NCI-H1930 (cell line): ENCODE measurements at places on chromosomes 11 and 22.
A peak's percentile ranks its signal among the peaks of the same experiment; 100 is the strongest.

DNA sequence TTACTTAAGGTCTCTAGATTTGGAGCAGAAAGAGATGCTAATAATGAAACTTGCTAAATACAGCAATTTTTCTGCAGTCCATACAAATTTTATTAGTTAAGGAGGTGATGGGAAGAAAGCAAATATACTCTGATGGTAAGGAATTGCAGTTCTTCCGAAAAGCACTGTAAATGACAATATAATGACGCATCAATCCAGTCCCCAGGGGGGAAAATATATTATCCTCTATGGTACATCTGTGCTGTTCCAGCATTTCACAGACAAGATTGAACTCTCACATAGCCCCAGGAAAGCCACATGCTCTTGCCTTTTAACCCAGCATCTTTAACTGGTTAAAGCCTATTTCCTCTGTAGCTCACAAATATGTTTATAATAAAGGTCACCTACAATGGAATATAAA lies 416.6 kb upstream of the CCDC90B start:
- DNase-seq = no peak

- no peak for DNase-seq
These were observed 33.9 kb upstream of the FJX1 start for GRCh38 chr11:35584321-35584720.

GRCh38 chr22:44028091-44028490 lies 4.0 kb downstream of the PARVB start:
- no peak for DNase-seq

DNA sequence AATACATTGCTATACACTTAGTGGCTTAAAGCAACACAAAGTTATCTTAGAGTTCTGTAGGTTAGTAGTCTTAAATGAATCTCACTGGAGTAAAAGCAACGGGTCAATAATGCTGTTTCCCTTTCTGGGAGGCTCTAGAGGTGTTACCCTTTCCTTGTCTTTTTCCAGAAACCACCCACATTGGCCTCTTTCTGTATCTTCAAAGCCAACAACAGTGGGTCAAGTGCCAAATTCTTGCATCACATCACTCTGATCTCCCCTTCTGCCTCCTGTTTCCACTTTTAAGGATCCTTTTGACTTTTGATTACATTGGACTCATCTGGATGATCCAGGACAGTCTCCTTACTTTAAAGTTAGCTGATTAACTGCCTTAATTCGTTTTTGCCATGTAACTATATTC lies 93.6 kb downstream of the DDX10 start:
- no peak for DNase-seq

GRCh38 chr11:831118-831864 lies 1.5 kb upstream of the CD151 start:
- DNase-seq = no peak

DNA sequence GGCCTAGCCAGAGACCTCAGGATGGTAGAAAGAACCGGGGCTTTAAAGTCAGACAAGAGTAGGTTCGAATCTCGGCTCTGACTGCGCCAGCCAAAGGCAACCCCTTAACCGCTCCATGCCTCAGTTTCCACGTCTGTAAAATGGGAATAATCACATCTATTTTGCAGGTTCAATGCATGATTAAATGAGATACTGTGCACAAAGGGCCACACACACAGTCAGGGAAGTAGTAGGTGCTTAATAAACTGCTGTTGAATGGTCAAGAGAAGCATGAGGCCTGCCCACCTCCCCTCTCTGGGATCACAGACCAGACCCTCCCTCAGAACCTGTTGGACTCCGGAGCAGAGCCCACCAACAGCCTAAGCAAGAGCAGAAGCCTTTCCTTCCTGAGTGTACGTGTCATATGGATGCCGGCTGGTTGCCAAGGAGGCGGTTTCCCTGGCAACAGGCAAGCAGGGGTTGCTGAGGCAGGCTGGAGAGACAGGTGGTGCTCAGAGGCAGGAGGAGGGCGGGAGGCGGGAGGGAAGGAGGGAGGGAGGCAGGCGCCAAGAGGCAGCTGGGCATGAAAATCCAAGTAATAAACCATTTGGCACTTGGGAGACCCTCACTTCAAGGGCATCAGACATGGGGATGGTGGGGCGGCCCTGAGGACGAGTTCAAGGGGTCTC lies 43.9 kb downstream of the NFAM1 start:
- peak; percentile 67 for DNase-seq

GRCh38 chr11:96317985-96318384 lies 25.0 kb downstream of the MAML2 start:
- DNase-seq = no peak

DNA sequence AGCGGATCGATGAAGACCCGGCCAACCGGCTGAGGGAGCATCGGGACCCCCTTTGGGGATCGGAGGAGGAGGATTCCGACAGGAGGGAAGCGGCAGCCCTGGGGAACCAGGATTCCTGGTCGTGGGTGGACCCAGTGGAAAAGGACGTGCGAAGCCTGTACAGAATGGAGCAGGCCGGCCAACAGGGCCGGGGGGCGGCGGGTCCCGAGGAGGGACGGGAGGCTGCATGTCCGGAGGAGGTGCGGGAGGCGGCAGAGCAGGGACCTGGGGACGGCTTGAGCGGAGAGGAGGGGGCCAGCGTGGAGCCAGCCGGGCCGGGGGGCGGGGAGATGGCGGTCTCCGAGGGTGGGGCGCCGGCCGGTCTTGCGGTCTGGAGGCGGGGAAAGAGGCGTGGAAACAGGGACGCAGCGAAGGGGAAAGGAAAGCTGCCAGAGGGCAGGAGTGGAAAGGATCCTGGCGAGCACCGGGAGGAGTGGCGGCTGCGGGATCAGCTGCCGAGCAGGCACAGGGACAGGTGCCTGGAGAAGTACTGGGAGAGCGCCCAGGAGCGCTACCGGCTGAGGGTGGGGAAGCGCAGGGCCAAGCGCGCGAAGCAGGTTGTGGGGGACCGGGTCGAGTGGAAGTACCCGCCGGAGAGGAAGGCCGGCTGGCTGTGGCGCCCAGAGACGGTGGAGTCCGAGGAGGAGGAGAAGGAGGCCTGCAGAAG lies at the start of gene ANO5:
ANO5 (plus strand) TSS at position 444 of the 706 bp plus-strand sequence. CDS start 408 bp downstream, outside the sequence.
- peak; percentile 67 for DNase-seq

DNA sequence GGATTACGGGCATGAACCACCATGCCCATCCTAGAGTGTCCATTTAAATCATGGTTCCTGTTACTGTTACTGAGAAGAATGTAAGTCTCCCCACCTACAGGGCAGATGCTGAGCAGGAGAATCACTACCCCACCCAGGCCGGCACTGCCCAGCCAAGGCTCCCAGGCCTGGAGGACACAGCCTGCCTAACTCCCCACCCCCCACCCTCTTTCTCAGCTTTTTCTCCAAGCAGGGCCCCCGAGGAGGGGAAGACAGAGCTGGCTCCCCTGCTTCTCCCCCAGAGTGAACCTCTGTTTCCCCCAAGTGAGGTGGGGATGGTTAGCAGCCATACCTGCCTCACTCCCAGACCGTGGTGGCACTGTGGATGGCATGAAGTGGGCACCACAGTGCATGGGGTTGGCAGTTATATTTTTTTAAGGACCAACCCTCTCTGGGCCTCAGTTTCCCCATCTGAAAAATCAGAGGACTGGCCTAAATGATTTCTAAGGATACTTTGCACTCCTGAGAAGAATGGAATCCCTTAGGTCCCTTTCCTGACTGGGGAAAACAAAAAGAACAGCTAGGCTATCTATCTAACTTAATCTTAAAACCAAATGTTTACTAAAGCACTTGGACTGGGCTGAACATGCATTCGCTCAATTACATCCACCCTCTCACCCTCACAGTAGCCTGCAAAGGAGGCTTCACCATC lies 5.0 kb downstream of the CBX7 start:
- no peak for DNase-seq

DNA sequence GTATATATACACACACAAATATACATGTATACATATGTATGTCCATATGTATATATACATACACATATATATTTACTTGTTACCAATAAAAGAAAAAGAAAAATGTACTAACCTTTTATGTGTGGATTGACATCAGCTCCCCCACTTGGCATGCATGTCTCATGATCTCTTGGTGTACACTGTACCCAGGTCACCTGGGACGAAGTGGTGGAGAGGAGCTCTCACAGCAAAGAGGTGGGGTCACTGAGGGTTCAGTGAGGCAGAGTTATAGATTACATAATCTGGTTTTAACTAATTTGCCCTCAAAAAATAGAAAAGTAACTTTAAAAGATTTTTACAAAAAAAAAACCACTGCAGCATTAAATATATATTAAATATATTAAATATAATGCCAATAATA lies 15.5 kb upstream of the USP47 start:
- DNase-seq = no peak

DNA sequence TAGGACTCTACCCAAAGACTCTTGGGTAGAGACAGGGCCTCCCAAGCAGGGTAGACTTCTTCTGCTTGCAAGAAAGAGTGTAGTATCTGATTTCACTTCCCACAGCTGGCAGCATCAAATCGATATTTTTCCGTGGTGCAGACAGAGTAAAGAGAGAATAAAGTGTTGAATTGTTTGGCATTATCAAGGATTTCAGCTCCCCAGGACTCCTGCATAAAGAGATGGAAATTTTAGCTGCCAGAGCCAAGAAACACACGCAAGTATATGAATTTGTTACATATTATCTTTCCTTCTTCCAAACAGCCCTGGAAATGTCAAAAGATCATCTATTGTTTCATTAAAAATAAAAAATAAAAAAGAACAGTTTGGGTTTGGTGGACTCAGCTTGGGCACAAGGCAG lies 136.8 kb downstream of the PKNOX2 start:
- no peak for DNase-seq

GRCh38 chr11:134349109-134349801 lies 17.5 kb downstream of the GLB1L2 start:
- DNase-seq = no peak

DNA sequence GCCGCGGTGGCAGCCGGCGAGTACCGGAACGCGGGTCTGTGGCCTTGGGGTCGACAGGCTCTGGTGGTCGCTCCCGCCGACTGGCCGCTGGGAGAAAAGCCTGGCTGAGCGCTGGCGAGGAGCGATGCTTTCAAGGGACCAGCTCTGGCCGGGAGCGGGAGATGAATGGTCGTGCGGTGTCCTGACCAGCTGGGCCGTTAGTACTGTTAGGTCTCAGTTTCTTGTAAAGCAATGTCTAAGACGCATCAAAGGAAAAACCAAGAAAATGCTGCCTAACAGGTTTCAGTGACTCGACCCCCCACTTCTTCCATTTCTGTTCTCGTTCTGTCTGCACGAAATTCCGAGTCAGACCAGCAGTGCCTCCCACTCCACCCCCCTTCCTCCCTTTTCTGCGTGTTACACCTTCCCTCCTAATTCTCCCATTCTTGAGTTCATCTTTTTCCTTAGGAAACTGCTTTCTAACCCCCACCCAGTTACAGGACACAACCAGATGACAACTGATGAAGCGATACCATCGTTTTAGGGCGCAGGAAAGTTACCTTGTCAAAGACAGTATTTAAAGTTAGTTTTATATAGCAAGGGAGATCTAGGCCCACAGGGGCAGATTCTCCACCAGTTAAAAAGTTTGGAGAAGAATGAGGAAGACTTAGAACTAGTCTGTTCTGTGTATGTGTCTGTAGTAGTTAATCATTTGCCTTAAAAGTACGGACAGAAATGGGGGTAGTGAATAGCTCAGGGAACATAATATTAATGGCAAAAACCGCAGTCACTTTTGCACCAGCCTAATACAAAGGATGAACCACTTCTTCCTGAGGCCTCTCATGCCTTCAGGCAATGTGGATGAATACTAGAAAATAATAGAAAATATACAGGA lies 1.0 kb downstream of the CUL5 start:
- DNase-seq = no peak

DNA sequence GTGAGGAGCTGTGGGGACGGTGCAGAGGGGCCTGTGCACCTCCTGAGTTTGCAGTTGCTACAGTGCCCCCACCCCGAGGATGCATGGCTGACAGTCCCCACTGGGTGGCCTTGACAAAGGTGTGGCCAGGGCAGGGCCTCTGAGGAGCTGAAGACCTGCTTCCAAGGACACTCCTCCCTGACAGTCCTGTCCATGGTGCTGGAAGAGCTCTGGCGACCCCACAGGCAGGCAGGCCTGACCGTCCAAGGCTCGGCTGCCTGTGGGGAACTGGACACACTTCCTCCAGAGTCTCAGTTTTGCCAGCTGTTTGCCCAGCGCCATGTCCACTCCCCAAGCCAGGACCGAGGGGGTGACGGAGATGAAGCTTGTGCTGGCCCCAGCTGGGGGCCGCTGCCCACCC lies 32.7 kb downstream of the BRSK2 start:
- no peak for DNase-seq

DNA sequence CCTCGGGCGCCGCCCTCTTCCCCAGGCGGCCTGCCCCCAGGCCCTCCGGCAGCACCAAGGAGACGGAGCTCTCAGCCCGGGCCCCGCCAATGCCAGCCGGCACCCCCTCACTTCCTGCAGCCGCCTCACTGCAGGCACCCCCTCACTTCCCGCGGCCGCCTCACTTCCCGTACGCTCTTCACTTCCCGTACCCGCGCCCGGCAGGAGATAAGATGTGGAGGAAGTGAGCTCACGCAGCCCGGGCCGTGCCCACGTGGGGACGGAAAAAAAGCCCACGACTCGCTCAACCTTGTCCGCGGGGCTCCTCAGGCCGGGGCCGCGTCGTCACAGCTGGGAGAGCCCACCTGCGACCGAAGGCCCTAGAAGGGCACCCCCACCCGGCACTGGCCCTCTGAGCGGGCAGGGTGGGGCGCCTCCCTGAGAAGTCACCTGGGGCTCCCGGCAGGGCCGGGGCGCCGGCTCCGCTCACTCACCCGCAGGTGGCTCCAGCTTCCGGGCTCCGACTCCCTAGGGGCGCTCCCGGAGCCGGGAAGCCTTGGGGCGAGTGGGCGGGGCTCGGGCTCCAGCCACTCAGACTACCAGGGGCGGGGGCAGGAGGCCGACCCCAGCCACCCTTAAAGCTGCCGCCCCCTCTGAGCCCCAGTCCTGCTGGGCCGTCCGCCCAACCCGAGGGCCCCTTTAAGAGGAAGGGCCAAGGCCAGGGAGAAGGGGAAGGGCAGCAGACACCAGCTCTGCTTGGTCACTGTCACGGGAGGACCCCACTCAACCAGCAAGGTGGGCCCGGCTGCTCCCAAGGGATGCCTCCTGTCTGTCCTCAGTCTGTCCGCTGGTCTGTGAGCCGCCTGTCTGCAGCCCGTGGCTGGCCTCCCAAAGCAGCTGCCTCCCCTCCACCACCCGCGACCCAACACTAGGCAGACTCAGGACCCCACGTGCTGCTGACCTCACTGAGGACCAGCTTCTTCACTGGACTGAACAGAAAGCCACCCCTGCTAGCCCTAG lies 31.4 kb downstream of the PISD start:
- no peak for DNase-seq

DNA sequence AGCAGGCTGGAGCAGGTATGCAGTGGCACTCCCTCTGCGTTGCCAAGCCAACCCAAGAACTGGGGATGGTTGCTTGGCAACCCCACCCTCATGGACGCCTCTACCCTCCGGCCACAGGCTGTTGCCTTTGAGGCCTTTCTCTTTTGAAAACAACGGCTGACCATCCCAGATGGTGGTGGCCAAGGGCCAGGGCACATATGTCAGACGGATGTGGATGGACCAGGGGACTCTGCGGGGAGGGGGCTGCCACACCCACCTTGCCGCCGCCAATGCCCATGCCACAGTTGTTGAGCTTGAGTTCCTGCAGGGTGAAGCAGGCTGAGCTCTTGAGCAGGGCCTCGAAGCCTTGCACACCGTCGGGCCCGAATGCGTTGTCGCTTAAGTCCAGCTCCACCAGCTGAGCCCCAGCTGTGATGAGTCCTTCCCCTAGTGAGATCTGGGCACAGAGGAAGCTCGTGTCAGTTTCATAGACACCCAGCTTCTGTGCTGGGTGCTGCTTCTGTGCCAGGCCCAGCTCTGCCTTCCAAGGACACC lies 21.5 kb downstream of the RANGAP1 start:
- DNase-seq = no peak

GRCh38 chr11:14677146-14677545 lies 33.5 kb downstream of the PDE3B start:
- no peak for DNase-seq

GRCh38 chr22:29512031-29512430 lies 32.0 kb downstream of the NEFH start:
- no peak for DNase-seq
